ENCODE measurements at places on chromosomes 6 and 20.

DNA sequence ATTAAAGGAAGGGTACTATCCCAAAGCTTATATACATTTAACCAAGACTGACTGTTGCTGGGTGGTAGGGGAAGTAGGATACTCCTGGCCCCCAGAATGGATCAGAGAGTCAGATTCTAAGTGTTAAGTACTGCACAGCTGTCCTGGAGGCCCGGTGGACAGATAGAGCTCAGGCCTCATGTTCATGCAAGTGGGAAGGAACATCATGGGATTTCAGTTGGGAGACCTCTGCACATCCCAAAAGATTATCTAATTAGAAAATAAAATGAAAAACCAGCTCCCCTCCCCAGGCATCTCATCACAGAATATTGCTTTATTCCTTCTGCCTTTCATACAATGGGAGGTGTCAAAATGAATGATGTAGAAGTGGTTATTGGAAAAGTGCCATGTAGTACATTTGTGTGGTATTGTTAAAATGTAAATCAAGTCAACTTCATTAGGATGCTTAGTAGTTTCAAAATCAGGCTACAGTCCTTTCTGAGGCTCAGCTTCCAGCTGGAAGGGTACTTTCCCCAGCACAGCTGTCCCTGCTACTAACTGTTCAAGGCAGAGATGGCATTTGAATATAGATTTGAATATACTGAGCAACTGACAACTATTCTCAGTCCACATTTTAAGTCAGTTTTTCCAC is 82.9 kb downstream of the SLC35B3 start:
- DNase-seq = no peak

- no peak for DNase-seq
Measured at GRCh38 chr20:35595901-35596300, 19.7 kb upstream of the SPAG4 start.

DNA sequence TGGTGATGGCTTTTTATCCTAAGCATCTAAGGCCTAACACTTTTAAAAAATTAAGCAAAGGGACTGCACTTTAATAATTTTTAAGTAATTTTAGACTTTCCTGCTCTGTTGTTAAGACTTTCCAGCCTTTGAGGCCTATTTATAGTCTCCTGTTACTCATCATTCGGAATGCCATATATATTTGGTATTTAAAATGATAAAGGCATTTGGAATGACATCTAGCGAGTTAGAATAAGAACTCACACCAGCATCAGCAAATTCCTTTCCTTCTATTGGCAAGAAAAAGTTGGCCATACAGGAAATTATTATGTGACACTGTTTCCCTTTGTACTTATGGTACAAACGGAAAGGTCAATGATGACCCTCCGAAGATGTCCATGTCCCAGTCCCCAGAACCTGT is 88.1 kb upstream of the STMND1 start:
- no peak for DNase-seq

- no peak for DNase-seq
Measured at GRCh38 chr6:46997646-46998045, 44.5 kb downstream of the ADGRF1 start.

DNA sequence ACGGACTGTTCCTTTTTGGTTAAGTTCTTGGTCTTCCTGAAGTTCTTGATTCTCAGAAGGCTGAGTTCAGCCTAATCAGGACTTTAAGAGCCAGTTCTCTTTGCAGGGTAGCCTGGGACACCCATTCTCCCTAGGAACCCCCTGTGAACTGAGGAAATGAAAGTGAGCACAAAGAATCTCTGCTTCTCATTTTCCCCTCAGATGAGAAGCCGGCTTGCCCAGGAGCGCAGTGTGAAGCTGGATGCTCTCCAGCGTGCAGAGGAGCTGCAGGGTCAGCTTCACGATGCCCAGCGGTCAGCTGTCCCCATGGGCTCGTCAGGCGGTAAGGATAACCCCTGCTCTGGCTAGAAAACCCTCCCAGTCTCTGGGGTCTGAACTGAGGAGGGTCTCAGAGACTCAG is 34.0 kb downstream of the CD164 start:
- no peak for DNase-seq

DNA sequence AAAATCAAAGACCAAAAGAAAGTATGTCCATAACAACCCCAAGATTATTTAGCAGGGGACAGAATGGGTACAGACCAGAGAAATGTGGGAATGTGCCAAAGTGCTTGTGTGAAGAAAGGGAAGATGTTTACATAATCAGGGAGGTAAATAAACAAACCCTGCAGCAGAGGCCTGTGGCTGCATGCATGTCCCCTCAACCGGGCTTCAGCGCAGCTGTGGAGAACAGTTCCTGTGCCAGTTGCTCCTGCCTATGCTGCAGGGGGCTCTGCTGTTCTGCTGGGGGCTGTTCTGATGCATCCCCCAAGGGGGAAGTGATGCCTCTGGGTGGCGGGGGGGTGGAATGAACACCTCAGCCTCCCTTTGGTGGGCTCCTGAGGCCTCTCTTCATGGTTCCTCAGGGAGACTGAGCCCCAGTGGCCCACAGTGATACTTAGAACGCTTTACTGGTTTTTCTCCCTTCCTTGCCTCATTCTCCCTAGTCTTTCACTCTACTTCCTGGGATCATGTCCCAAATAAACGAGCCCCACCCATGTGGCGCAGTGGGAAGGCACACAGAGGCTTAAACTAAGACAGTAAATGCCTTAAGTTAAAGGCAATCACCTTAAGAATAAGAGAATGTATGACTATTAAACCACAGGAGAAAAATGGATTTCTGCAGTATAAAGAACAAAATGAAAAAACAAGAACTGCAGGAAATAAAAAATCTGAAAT is 23.0 kb downstream of the RAB23 start:
- DNase-seq = no peak

GRCh38 chr6:167298127-167298526 is 7.0 kb downstream of the UNC93A start:
- no peak for DNase-seq

GRCh38 chr6:168086616-168087015 is 7.6 kb upstream of the FRMD1 start:
- no peak for DNase-seq

- no peak for DNase-seq
Measured at GRCh38 chr6:2809015-2809414, 32.6 kb downstream of the SERPINB1 start.

- DNase-seq = no peak
Measured at GRCh38 chr20:64049878-64050260, 430 bp upstream of the SOX18 start.

DNA sequence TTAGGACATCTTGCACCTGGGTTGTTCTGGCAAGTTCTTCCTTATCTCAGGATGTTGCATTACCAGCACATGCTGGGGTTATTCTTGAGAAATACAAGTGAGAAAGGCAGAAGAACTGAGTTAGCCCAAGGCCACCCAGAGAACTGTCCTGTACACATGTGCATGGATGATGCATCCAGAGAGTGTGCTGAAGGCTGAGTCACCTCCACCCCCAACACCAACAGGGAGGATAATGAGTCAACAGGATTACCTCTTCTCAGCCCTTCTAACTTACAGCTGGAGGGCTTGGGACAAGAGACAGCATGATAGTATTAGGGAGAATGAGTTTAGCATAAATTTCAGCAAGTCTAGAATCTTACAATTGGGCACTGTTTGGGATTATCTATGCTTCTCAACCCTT is 8.5 kb downstream of the SCGN start:
- DNase-seq = no peak

DNA sequence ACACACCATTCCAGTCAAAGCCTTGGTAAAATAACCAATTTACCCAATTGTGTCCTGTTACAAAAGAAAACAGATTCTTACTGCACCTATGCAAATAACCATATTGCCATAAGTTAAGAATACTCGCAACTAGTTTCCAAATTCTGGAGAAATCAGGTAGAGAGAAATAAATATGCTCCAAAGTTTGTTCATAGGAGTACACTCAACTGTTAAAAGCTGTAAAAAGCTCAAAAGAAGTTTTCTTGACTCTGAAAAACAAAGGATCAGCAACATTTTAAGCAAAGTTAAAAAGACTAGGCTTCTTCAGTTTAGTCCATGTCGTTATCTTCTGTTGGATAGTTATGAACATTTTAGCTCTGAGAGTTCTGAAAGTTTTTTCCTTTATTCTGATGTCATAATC is 48.0 kb downstream of the CEP85L start:
- DNase-seq = no peak
